Foreskin fibroblast (primary cell): ENCODE measurements at places on chromosomes 11 and 22.
A peak's percentile ranks its signal among the peaks of the same experiment; 100 is the strongest.

- no peak for DNase-seq
Measured at GRCh38 chr11:2655834-2656622, 43.8 kb downstream of the KCNQ1OT1 start.

DNA sequence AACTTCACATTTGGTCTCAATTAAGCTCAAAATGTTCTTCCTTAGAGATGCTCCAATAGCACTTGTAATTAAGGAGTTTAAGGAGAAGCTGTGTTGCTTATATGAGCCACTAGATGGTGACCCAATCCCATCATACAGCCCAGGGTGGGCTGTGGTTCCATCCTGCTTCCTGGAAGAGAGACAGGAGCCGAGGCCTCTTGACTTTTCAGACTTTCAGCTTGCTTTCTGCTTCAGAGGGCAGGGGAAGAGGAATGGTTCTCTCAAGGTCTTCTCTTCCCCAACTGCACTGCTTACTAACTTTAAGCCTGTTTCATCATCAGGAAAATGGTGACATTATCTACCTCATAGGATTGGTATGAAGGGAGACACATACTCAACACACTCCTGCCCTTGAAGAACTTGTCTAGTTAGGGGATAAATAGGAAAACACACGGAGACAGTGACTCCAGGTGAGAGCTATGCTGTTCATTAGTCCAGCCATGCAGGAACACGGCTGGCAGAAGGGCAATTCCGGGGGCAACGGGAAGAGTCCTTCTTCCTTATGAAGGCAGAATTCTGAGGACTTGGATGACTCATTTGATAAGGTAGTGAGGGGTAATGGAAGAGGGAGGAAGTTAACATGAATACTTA lies 20.1 kb downstream of the TMEM218 start:
- peak; percentile 83 for DNase-seq

DNA sequence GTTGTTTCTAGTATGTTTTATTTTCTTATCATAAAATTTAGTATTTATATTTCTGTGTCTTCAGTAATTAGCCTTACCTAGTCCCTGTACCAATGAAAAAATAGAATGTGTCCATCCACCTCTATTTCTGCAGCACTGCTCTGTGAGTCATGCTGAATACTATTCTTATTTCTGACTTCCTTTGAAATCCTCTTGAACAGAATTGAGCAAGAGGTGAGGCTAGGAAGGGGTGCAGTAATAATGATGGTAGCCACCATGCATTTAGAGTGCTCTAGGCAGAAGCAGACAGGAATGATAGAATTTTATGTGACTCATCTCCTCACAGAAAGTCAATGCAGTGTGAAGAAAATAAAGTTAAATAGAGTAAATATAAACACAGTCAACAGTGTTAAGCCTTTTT lies 60.0 kb downstream of the OR10A6 start:
- peak; percentile 68 for DNase-seq

DNA sequence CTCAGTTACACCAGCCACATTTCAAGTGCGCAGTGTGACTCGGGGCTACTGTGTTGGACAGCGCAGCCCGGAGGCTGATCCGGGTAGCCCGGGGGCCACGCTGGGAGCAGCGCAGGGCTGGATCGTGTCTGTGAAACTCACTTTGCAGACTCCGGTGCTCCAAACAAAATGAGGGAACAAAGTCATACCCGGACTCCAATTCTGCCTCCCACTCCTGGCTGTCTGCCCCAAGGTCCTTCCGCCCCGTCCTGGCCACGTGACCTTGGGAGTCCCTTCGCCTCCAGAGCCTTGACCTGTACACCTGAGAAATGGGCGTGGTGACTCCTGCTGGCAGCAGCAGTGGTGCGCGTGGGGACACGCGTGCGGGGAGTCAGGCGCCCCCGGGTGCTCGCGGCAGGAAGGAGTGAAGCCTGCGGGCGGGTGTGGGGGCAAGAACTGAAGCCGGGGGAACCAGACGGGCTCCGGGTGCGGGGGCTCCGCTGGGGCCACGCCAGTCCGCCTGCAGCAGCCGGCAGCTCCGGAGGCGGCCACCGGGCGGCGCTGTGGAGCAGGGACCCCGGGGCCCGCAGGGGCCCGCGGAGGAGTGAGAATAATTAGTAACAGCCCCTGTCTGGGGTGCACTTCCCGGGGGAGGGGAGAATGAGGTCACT lies 42.4 kb downstream of the KCNJ4 start:
- DNase-seq: no peak

GRCh38 chr11:17526326-17526725 lies 17.9 kb downstream of the USH1C start:
- DNase-seq: no peak

DNA sequence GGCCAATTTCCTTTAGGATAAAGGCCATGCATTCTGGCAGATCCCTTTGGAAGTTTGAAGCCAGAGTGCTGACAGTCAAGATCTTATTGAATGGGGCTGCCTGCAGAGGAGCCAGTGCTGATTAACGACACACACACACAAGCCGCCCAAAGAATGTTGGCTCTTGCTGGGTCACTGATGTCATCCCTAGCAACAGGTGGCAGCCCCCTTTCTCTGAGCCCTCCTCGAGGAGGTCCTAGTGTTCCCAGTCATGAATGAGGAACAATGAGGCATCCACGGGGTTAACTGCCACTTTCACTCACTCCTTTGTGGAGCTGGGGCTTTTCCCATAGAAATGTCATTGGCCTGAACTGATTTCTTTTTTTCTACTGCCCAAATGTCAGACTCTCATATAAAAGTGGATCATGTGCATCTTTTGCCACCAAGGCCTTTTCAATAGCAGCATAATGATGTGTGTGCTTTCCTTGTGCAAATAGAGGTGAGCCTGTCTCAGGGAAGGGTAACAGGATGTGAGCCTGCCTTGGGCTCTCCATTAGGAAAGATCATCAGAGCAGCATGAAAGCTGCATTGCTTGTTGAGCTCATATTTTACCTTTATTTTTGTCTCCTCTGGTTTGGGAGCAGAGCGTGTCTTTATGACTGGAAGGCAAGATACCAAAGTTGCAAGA lies 301.8 kb upstream of the MTNR1B start:
- no peak for DNase-seq

GRCh38 chr11:132994966-132995365 lies 537.3 kb downstream of the OPCML start:
- DNase-seq: no peak

DNA sequence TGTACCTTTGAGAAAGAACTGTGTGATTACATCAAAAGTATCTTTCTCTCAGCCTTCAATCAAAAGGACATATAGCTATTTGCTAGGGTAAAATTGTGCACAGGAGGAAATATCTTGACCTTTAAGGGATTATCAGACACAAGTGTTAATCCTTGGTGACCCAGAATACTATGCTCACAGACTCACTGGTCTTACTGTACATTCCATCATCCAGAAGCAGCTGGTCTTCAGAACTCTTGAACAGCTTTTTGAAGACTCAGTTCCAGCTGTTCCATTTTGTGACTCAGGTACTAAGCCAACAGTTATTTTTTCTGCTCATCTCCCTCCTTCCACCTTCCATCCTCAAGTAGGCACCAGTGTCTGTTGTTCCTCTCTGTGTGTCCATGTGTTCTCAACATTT lies 19.8 kb downstream of the ZBED5 start:
- no peak for DNase-seq

DNA sequence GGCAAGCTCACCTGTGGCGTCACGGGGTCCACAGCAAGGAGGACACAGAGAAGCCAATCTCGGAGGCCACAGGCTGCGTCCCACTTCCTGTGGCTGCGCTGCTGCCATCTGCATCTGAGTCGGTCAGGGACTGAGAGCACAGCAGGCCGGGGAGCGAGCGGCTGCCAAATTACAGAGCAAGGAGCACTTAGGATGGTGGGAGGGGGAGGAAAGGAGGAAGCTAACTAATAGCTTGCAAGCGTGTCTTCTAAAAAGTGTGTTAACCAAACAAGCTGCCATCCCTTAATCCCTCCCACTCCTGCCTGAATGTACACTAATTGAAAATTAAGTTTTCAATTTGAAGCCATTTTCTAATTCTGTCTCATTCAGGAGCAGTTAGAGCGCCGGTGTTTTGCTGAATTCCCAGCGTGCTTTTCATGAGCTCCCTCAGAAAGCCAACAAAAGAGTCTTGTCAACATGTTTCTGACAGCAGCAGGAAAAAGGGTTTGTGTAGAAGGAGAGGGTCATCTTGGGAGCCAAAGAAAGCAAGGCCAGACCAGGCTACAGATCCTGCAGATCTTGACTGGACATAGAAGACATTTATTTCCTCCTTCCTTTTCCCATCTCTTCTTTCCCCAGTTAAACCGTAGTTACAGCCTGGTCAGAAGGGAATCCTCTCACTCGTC lies 42.4 kb upstream of the API5 start:
- DNase-seq: no peak

- DNase-seq: no peak
Measured at GRCh38 chr11:75577207-75577606, 15.2 kb downstream of the SERPINH1 start.

DNA sequence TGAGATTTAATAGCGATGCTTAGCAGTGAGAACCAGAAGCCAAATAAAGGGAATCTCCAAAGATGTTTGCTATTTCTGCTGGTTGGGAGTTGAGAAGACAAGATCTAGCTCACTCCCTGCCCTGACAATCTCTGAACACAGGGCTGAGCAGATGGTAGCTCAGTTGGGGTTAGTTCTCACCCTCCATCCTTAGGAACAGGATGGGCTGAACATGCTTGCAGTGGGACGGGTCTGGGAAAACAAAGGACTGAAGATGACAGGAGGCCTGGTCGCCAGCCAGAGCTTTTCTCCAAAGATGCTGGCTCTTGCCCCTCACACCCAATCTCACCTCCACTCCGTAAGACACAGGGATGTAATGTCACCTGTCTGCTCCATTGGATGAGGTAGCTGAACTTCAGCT lies 72.7 kb downstream of the SC5D start:
- no peak for DNase-seq

- DNase-seq: no peak
Measured at GRCh38 chr22:24144056-24144777, 37.1 kb upstream of the SUSD2 start.

GRCh38 chr11:93063086-93063485 lies 93.6 kb downstream of the MTNR1B start:
- DNase-seq: no peak

GRCh38 chr22:48920776-48921241 lies 906.9 kb downstream of the BRD1 start:
- DNase-seq: no peak

DNA sequence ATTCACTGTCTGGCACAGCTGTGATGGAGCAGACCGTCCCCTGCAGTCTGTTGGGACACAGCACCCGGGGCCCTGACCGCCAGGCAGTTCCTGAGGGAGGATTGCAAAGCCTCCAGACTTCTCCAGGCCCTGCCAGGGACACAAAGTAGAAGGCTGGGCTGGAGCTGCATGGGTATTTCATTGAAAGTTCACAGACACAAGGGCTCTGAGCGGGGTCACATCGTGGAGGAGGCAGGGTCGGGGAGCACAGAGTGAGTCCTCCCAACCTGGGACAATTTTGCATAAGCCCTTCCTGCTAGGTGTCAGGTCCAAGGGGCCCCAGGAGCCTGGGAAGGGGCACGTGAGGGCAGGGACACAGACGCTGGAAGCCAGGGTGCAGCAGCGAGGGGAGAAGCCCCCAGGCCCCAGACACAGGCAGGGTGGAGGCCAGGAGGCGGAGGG lies 15.7 kb downstream of the IFITM10 start:
- DNase-seq: no peak

DNA sequence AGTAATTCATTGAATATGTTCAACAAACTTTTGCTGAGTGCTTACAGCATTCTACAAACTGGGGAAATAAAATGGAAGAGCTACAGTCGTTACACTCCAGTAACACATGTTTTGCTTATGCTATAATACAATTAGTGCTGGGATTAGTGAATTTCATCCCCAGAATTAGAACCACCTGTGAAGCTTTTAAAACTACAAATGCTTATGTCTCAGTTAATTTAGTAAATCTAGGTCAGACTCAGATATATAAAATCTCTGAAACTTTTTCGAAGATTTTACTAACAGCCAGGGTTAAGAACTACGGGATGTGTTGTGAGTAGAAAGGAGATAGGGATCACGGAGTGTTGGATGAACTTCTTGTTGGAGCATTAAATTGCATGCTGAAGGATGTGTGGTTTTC lies 33.7 kb upstream of the EED start:
- no peak for DNase-seq

- DNase-seq: peak; percentile 11
Measured at GRCh38 chr11:121524233-121524631, 71.5 kb upstream of the SORL1-AS1 start.

DNA sequence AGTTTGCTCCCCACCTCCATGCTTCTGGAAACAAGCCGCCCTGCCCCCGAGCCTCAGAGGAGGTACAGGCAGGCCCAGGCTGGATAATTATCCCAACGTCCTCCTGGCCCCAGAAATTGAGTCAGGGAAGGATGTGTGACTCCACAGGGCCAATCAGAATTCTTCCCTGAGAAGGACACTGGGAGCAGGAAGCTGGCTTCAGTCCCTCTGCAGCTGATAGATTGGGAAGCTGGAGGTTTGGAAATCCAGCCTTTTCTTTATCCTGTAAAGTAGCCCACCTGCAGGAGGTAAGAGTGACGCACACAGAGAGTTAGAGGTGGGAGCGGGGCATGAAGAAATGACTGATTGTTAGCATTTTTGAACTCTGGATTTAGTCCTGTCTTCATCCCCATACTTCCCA lies 97.5 kb upstream of the CD82 start:
- no peak for DNase-seq

DNA sequence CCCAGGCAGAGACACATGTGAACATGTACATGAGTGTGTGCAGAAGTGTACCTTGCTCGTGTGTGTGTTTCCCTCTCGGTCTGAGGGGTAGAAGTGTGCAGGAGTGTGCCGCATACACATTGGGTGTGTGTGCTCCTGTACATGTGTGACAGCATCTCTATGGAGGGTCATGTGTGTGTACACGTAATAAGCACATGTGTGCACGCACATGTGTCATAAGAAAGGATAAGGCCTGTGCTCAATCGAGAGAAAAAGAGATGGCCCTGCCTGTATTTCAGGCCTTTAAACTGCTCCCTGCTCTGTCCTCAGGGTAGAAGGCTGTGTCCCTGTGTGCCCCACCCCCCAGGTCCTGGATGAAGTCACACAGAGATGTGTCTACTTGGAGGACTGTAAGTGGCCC lies 61.8 kb downstream of the OTOG start:
- no peak for DNase-seq

- DNase-seq: peak; percentile 96
Measured at GRCh38 chr11:118911880-118912741, 13.6 kb downstream of the BCL9L start.

GRCh38 chr11:112652786-112653390 lies 308.3 kb upstream of the NCAM1 start:
- peak; percentile 49 for DNase-seq

GRCh38 chr11:83115026-83115425 lies 41.9 kb upstream of the PCF11 start:
- DNase-seq: no peak

- peak; percentile 13 for DNase-seq
Measured at GRCh38 chr11:6799402-6799801, at the start of gene OR6A2. Gene OR6A2 (minus strand): TSS chr11:6799689. CDS start chr11:6795708, 3,981 bp downstream.

DNA sequence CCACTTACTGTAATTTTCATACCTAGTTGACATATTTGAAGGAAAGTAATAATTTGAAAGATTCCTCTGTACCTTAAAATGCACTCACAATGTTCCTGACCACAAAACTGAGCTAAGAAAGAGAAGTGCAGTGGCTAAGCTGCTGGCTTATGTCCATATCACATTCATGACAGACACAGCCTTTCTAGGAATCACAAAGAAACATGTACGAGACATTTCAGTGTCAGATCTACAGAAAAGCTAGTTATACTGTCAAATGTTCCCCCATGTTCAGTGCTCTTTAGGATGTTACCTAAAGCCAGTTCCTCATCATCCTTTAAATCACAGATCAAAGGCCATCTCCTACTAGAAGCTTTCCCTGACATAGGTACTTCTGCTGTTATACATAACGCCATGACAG lies 142.2 kb upstream of the C11orf58 start:
- DNase-seq: no peak

- DNase-seq: no peak
Measured at GRCh38 chr11:82505379-82505778, 228.3 kb downstream of the FAM181B start.

- DNase-seq: no peak
Measured at GRCh38 chr11:111221208-111221607, 24.3 kb upstream of the POU2AF2 start.
